Left cardiac atrium (tissue), 4 donors: ENCODE measurements at places on chromosomes 2 and 18. TPM values are rescaled to one million over a fixed set of nuclear protein-coding genes. Genes with fewer than 3 reads are reported as not detected.

DNA sequence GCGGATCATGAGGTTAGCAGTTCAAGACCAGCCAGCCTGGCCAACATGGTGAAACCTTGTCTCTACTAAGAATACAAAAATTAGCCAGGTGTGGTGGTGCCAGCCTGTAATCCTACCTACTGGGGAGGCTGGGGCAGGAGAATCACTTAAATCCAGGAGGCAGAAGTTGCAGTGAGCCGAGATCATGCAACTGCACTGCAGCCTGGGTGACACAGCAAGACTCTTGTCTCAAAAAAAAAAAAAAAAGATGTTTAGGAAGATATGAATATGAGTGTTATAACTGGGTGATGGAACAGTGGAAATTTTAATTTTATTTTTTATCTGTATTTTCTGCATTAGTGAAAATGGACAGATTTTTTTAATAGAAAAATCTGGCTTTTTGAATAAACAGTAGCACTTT is 14.5 kb downstream of the MAPRE2 start:
- no peak for DNase-seq

DNA sequence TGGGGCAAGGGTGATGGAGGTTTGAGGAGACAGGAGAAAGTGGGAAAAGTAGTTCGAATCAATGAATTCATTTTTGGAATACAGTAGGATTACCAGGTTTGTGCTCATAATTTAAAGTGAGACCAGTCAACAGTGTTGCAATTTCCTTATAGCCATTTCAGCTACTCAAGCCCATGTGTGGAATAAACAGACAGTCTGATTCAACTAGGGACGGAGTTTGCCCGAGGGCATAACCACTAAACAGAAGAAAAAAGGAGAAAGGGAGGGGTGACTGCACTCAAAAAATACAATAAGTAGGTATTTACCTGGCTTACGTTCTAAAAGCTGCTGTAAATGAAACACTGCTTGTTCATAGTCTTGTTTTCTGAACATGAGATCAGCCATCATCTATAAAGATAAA is 55.2 kb downstream of the TTC21B start:
- DNase-seq, result no peak

DNA sequence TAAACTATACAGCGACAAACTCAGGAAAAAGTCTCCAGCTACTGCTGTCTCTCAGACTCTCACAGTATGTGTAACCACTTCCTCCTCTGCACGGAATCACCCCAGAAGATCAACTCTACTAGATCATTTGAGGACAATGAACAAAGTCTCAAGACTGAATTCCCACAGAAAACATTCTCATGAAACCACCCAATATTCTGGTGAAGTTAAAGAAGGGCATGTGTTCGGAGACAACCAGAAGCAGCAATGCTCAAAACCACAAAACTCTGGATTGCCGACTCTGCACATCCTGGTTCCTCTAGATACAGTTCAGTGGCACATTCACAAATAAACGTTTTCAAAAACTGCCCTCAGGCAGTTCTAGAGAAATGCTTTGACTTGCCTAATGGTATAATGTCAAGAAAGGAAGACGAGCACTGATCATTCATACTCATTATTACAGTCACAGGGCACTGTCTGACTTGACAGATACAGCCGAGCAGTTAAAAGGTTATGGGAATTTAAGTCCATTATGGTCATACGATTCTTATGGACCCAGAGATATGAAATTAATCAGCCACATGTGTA is 91.9 kb upstream of the STK17B start:
- DNase-seq, result no peak

GRCh38 chr2:23503682-23504081 is 118.7 kb downstream of the KLHL29 start:
- DNase-seq, result no peak

DNA sequence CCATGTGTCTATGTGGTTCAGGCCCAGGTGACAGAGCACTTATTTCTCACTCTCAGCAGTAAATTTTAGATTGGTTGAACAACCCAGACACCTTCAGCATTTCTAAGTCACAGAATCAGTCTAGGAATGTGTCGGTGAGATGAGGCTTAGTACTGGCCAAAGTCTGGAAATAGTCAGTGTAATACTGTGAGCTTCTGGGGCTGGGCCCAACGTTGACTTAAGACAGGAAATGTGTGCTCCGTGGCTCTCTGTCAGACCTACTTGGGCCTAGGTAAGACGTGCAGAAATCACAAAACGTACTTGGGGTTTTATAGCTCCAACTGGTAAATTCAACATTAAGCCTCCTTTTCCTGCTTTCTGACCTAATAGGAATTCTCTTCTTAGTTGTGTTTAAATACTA is 160.3 kb upstream of the COL3A1 start:
- DNase-seq, result peak; percentile 21

The LCLAT1 gene
- 13.4 TPM for total RNA-seq

GRCh38 chr2:231460073-231460835 is 4.0 kb downstream of the NCL start:
- DNase-seq, result no peak

DNA sequence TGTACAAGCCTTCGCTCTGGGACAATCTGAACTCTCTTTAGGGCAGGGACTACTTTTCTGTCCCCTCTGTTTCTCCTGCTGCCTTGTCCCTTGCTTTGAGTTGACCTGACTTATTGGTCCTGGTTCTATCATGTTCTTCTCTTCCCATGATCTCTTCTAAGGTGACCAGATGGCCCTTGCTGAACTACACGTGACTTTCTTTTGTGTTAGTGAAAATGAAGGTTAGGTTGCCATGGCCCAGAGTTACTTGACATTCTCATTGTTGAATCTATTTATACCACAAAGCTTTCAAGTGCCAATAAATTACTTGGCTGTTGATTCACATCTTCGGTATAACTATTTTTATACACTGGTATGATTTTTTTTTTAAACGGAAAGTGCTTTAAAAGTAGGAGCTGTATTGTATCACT is 24.4 kb downstream of the MRPL33 start:
- no peak for DNase-seq

The FKBP7 gene
- 13.5 TPM for total RNA-seq

GRCh38 chr2:101012706-101013181 is 10.7 kb downstream of the RPL31 start:
- DNase-seq, result no peak

The SLC19A3 gene
- 40.4 TPM for total RNA-seq

The DNAH6 gene
- 0.38 TPM for total RNA-seq

DNA sequence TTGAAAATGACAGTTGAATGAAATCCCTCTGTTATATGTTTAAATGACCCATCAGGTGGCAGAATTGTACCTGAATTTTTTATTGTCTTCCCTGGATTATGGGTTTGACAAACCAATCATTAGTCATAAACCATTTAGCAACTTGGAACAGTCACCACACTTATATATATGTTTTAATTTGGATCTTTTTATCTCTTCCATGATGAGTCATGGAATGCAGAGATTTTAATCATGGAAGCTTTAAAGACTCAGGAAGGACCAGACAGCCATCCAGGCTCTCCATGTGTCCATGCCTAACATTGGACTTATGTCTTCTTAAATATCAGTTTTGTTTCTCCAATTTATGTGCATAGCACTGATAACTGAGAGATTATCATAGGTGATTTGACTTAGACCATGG is 188.3 kb upstream of the ZSWIM2 start:
- DNase-seq, result no peak

The CCDC74B gene
- 0.76 TPM for total RNA-seq

The MAB21L4 gene
- not detected for total RNA-seq

GRCh38 chr2:96702098-96702785 is 37.6 kb downstream of the LMAN2L start:
- no peak for DNase-seq

- no peak for DNase-seq
These were observed 92.6 kb downstream of the SPATS2L start for GRCh38 chr2:200399046-200399445.

DNA sequence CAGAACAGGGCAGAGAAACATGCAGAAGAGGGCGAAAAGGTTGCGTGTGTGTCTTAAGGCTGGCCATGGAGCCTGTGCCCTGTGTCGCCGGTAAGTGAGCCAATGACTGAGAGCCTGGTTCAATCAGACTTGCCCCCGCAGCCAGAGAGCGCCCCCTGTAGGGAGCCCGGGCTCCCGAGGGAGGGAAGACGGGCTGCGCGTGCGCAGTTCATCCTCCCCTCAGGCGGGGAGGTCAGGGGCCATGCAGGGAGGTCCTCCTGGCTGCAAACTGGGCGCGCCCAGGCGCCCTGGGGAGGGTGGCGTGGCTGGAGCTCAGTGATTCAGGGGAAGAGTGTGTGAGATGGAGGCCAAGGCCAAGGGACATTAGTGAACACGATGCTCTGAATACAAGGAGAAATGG is 276.6 kb downstream of the PHLPP1 start:
- DNase-seq, result no peak

DNA sequence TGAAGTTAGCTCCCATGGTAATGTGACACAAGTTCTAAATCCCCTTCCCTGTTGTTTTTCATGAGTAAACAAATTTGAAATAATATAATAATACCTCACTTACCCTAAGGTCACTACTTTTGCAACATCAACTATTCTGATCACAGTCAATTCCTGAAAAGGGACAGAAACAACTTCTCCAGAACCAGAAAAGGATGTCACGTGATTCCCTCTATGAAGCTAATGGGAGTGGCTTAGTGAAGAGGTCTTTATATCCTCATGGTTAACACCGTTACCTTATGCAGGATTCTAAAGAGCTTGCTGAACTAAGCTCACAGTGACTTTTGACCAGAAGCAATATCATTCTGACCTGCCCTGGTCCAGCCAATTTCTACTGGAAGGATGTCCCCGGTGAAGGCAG is 51.6 kb downstream of the DOCK10 start:
- DNase-seq, result no peak

- no peak for DNase-seq
These were observed 362.6 kb upstream of the TFPI start for GRCh38 chr2:187916799-187917198.

DNA sequence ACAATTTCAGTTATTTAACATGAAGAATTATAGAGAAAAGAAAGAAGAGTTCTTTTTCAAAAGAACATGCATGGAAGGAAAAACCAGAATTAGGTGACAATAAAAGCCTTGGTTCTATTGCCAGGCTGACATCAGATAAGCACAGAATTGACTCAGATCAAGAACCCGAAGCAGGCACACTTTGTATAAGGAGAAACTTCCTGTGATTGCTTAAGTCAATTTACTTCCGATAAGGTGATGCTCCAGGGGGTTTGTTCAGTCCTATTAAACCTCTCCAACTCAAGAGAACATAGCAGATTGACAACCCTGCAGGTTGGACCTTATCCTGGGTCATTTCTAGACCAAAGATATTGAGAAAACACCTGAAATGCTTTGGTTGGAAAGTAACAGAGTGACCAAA is 31.4 kb downstream of the GAREM1 start:
- no peak for DNase-seq

GRCh38 chr2:200479692-200480265 is 30.1 kb downstream of the KCTD18 start:
- DNase-seq, result no peak

GRCh38 chr2:229416116-229416694 is 145.1 kb upstream of the PID1 start:
- DNase-seq, result peak; percentile 80

The C2orf74 gene
- total RNA-seq, result 30.0 TPM

GRCh38 chr2:176562359-176563078 is 293.3 kb downstream of the MTX2 start:
- DNase-seq, result no peak

- no peak for DNase-seq
These were observed 4.9 kb upstream of the ADGRF3 start for GRCh38 chr2:26351375-26352090.

DNA sequence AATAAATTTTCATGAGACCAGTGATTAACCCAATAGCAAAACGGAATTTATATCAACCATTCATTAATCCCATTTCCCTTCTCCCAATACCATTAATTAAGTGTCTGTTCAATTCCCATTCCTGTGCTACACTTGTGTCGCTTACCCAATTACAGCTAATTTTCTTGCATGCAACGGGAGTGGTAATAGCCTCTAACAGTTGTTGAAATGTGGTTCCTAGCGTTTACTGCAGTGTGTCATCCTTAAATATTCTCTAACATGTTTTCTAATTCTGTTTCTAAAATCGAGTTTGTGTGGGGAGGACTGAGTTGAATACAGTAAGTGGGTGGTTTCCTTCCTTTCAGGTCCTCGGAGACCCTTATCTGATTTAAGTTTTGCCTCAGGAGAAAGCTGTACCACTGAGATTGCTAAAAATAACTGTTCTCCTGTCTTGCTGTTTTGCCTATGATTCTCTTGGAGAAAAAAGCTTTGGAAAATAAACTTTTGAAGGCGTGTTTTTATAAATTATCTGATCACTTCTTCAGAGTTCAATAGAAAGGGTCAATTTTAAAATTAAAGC is 59.3 kb upstream of the LRRTM1 start:
- DNase-seq, result no peak

- DNase-seq, result no peak
These were observed 143.4 kb downstream of the COL6A3 start for GRCh38 chr2:237270520-237270919.

DNA sequence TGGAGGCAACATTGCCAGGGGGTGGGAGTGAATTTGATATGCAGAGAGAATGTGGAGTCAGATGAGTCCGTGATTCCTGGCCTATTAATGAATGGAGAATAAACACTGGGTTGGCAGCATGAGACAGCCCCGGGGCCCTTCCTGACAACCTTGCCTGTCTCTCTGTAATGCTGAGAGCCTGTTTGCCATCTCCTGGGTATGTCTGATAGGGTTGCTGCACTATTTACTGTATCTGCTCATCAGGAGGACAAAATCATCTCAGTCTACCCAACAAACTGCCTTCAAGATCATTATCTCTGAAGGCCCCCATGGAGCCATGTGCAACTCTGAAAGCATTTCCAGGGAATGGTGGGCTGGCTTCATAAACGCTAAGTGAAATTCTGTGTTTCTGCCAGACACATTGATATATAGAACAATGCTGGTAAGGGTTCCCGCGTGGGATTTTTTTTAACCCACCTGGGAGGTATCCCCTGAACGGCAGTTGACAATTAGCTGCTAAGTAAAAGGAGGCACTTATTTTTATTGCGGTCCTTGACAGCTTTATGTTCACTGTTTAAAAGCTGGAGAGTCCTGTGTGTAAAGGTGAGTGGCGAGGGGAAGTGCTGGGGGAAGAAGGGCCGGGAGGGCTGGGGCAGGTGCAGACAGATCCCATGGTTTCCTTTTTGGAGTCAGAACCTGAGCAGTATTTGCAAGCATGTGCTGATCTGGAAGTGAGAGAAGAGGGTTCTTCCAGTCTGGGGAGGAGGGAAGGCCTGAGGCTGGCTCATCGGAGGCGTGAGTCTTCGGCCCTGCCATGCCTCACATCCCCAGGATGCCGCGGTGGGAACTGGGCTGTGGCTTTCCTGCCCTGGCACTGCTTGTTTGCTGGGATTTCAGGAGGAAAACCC is 64.8 kb downstream of the ARHGAP25 start:
- DNase-seq, result no peak

The LAMA1 gene
- 0.89 TPM for total RNA-seq

GRCh38 chr2:80429251-80429650 is 124.7 kb upstream of the LRRTM1 start:
- no peak for DNase-seq

The HTR2B gene
- total RNA-seq, result 0.50 TPM

DNA sequence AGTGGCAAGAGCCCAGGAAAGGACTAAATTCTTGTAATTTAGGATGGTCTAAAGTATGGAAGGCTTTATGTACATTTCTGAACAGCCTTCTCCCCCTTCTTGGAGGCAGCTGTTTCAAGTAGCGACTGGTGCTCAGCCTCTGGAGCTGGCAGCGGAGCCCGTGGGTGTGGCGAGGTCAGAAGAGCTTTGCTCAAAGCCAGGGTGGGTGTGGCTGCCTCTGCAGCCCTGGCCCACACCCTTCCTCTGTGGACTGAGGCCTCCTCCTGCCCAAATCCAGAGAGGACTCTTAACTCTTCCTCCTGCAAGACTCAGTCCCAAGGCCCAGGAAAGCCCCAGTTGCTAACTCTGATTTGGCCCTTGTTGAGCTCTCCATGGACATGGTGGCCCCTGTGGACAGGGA is 202.1 kb upstream of the REV1 start:
- DNase-seq, result peak; percentile 74
